ENCODE measurements at places on chromosomes 2 and 18.

- no peak for DNase-seq
These were observed 26.9 kb downstream of the ANO7 start for GRCh38 chr2:241215421-241215820.

DNA sequence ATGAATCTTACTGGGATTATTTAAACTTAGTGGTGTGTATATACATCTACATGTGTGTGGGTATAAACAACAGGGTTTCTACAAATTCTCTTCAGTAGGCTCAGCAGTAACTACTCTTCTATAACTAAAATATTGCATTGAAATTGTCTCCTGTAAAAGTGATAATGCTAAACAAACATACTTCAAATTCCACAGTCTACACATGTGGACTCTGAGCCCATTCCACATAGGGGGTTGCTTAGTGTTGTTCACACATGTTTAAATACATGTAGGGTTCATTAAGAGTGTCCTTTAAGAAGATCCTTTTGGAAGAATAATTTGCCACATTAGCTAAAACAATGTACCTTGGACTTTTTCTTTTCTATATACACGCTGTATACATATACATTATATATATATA, 152.8 kb upstream of the VRK2 start:
- DNase-seq, result no peak

DNA sequence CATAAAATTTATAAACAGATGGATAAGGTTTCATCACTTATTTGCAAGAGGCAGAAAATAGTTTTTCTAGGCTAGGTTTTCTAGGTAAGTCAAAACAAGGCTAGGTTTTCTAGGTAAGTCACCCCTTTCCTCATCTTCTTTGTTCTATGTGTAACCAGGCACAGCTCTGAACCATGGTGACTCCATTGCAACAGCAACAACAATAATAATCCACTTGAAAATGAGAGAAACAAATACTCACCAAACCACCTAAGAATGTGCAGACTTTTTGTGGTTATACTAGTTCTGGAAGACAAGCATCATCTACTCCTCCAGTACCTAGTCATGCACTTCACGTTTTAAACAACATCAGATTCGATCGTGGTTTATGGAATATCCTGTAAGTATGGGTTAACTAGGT, 237.4 kb upstream of the ACVR2A start:
- no peak for DNase-seq

GRCh38 chr2:201122276-201122675, 6.3 kb downstream of the CFLAR start:
- DNase-seq, result peak; percentile 17

DNA sequence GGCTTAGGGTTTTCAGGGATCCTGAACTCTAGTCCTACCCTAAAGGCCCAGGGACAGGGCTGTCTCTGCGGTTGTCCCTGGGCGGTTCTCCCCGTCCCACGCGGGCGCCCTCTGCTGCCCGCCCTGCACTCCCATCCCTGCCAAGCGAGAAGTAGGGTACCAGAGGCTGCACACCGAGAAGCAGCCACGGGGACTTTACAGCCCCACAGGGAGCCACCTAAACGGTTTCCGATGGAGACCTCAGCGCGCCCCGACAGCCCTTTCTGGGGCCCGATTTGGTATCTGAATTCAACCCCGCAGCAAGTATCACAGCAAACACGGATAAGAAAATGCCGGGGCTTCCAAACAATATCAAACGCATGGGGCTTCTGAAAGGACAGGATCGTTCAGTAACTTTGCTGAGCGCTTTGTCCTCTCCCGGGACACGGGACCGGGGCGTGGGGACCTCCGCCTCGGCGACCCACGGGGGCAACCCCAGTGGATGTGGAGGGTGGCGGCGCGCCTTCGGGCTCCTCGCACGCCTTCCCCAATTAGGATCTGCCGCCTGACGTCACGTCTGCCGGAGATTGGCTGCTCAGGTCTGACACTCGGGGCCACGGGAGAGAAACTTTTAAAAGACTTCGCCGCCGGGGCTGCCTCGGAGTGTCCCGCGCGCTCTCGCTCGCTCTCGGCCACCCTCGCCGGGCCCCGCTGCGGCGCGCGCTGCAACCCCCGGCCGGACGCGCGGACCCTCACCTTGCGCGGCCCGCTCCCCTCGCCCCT, at the start of gene LTBP1:
TSS of gene LTBP1 (plus strand) at position 640 of the 762 bp plus-strand sequence. CDS start 372 bp downstream, outside the sequence.
- peak; percentile 68 for DNase-seq

DNA sequence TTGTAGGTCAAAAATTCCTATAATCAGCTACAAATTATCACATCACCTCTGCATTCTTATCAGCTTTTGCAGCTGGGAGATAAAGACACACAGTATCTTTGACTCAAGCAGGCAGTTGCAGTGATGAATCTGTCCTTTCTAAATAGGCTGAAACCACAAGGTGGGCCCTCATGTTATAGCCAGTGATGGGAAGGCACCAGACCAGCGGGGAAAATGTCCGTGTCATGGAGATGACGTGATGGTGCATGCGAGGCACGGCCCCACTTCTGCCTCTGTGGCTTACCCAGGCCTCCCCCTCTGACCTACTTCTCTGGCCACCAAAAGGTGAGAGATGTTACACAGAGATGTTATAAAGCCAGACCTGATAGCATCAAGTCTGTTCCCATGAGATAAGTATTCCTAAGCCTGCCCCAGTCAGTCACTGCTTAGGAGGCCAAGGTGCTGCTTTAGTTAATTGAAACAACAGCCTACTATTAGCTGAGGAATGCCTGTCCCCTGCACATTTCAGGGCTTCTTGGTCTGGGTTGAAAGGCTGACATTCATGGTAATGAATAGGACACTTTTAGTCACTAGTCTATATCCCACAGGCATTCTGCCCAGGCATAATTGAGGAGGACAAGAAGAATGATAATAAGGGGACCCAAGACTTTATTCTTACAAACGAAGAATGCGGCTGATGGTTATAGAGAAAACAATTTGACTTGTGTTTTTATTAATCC, 327.9 kb downstream of the LPIN1 start:
- no peak for DNase-seq

DNA sequence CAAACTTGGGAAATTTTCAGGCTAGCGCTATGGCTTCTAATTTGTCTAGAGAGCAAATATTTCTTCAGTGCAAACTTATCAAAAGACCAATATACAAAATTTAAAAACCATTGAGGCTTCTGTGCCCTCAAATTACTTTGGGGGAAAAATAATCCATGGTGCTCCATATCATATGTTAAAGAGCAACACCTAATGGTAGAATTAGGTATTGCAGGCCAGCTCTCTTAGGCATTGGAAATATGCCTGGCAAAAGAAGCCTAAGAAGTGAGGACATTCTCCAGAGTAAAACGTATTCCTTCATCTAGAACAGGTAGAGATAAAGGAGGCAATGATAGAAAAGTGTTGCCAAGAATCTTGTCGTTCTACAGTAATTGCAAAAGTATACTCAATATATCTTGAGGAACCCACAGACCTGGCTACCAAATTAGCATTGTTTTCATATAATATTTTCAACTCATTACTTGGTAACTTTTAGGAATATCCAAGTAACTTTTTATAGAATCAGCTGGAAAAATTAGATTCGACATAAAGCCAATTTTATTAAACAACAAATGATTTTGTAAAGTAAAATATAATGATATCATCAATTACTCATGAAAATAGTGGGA, 401.1 kb downstream of the BCL11A start:
- peak; percentile 20 for DNase-seq

GRCh38 chr2:119852214-119852613, 92.5 kb downstream of the PTPN4 start:
- DNase-seq, result no peak

- DNase-seq, result no peak
These were observed 62.8 kb downstream of the CYB5A start for GRCh38 chr18:74229005-74229404.

GRCh38 chr2:44087714-44088092, 81.0 kb upstream of the PPM1B start:
- no peak for DNase-seq

- no peak for DNase-seq
These were observed 94.7 kb upstream of the EFEMP1 start for GRCh38 chr2:56018267-56018666.

GRCh38 chr2:75030218-75031009, 72.0 kb downstream of the POLE4 start:
- no peak for DNase-seq

- no peak for DNase-seq
These were observed 127.5 kb upstream of the DAPL1 start for GRCh38 chr2:158667586-158667985.

GRCh38 chr2:108376774-108377173, 980 bp upstream of the SULT1C4 start:
- DNase-seq, result no peak

GRCh38 chr2:218035463-218036100, 32.8 kb upstream of the TNS1 start:
- no peak for DNase-seq

GRCh38 chr2:234488913-234489451, 7.9 kb downstream of the ARL4C start:
- peak; percentile 89 for DNase-seq

DNA sequence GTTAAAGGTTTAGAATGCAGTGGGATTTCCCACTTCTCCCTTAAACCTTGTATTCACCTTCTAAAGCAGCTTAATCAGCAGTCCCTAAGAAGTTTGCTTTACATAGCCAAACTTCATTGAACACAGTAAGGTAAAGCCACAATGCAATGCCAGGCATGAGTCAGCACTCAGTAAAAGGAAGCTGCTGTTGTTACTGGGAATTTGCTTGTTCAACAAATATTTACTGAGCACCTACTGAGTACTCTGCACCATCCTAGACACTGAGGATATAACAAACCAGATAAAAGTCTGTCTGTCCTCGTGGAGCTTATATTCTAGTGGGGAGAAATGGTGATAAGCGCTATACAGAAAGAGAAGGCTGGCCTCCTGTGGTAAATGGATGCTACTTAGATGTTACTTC, 162.7 kb downstream of the PKP4 start:
- DNase-seq, result no peak

GRCh38 chr18:62280058-62280457, 45.1 kb upstream of the TNFRSF11A start:
- DNase-seq, result no peak

- peak; percentile 24 for DNase-seq
These were observed 49.9 kb downstream of the SLC9A4 start for GRCh38 chr2:102522890-102523289.

DNA sequence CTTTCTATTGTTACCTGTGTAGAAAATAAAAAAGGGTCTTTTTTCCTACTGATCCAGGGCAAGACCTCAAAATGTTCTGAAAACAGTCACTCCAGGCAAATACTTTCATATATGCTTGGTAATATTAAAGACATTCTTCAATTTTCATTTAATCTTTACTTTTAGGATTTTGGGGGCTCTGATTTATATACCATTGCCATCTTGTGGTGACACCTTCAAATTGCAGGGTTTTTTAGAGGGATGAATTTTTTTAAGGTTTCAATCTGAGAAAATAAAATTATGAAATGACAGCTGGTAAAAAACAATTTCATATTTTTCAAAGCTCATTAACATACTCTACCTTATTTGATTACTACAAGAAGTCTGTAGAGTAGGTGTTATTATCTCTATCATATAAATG, 26.8 kb downstream of the MAPK4 start:
- no peak for DNase-seq

All from CD4-positive, alpha-beta T cell treated with Interleukin-17A for 1 hour (primary cell).